ENCODE measurements at places on chromosomes 3 and 15. TPM values are rescaled to one million over a fixed set of nuclear protein-coding genes. Genes with fewer than 3 reads are reported as not detected.

DNA sequence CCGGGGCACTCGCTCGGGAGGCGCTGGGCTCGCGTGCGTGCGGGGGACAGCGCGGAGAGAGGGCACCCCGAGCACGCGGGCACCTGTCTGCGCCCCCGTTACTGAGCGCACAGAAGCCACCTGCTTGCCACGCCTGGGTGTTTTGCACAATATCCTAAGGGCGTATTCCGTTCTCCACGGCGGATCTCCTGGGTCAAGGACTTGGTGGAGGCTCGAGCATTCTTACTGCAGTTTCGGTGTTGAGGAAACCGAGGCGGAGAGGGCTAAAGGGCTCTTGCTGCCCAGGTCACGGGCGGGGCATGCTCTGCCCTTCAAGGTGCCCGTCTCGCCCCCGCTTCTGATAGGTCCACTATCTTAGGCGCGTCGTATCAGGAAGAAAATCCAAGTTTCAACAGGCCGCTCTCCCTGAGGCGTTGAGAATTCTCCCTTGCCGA, 526 bp downstream of the GPD1L start:
- peak overlapping the region; percentile 82 for H3K27ac ChIP-seq
- H3K36me3 ChIP-seq: peaks cover 3% of the 10 kb centered on the region
- DNase-seq: no peak
- peak overlapping the region; percentile 97 for H3K4me3 ChIP-seq
- H3K4me1 ChIP-seq: peaks cover 27% of the 10 kb centered on the region

DNA sequence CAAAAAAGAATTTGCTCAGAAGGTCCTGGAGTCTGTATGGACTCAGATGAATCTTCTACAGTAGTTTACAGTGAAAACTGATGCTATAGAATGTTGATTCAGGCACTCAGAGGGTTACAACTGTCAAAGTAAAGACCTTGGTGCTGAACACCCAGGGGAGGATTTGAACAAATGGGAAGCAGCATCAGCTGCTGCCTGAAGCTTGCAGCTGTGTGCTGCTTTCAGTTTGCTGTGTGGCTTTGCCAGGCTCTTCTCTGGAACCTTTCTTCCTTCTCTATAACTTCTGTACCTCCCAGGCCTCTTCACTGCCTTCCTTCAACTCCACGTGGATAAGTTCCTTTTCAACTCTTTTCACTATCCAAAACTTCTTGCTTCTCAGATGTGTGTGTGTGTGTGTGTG, 214.2 kb downstream of the GRM7 start:
- no peak for DNase-seq
- H3K27ac ChIP-seq: no peak overlapping the region
- no peak overlapping the region for H3K4me3 ChIP-seq
- H3K4me1 ChIP-seq: peaks cover 11% of the 10 kb centered on the region

The LNP1 gene
- total RNA-seq: 3.4 TPM

GRCh38 chr15:76337696-76338485, 1.3 kb downstream of the ISL2 start:
- peaks cover 7% of the 10 kb centered on the region for H3K36me3 ChIP-seq
- peak overlapping the region; percentile 82 for H3K4me3 ChIP-seq
- H3K27ac ChIP-seq: no peak overlapping the region
- peaks cover 36% of the 10 kb centered on the region for H3K4me1 ChIP-seq
- H3K27me3 ChIP-seq: peaks cover 88% of the 10 kb centered on the region
- DNase-seq: no peak

The FRG2C gene
- not detected for total RNA-seq

DNA sequence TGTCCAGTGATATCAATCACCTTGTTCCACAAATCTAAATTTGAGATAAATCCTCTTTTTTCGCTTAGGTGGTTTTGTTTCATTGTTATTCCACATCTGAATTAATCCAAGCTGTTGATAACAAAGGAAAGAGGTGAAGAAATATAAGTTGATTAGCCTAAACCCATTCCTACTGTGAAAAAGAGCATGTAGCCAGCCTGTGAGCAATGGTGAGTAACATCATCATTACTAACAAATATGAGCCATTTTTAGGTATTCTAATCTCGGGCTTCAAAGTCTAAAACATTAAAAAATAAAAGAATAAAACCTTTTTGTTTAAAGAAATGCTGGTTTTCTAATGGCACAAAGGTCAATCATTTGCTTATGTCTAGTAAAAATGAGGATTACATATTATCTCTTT, 52.1 kb upstream of the P3H2 start:
- H3K27ac ChIP-seq: no peak overlapping the region
- H3K4me3 ChIP-seq: no peak overlapping the region
- no peaks in the 10 kb centered on the region for H3K27me3 ChIP-seq

Measured in type B pancreatic cell (in vitro differentiated cells).